ENCODE measurements at places on chromosomes 11 and 22.

DNA sequence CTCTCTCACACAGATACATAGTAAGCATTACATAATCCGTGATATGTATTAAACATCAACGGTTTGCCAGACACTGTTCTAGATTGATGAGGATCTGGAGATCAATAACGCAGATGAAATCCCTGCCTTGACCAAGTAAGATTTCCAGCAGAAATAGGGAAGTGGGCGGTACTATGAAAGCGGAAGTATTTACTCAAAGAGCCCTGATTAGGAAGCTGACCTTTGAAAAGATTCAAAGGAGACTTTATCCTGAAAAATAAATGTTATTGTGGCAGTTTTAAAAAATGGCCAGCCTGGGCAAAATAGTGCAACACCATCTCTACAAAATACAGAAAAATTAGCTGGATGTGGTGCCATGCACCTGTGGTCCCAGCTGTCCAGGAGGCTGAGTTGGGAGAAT, 26.8 kb downstream of the GAB2 start:
- no peak for DNase-seq

- no peak for DNase-seq
These were observed 2.6 kb upstream of the RRM1 start for GRCh38 chr11:4092026-4092425.

- DNase-seq: no peak
These were observed 2.9 kb upstream of the LMO1 start for GRCh38 chr11:8266246-8267241.

DNA sequence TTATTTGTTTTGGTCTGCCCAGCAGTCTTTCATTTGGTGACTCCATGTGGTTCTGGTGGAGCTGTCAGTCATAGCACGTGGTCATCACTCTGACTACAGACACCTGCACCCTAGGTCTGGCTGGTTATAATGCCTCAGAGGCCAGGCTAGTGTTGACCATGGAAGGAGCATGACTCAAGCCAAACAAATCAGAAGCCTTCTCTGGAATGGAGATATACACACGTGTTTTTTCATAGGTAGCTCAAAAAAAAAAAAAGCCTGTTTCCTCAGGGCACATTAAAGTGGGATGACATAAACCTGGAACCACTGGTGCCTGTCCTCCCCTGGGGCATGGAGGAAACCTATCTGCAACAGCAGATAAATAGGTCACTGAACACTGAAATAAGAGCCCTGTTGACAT, 8.1 kb upstream of the PLAAT3 start:
- no peak for DNase-seq

- no peak for DNase-seq
These were observed 15.9 kb downstream of the MAP6 start for GRCh38 chr11:75652936-75653335.

- DNase-seq: no peak
These were observed 140.2 kb downstream of the SNX19 start for GRCh38 chr11:130776061-130776419.

DNA sequence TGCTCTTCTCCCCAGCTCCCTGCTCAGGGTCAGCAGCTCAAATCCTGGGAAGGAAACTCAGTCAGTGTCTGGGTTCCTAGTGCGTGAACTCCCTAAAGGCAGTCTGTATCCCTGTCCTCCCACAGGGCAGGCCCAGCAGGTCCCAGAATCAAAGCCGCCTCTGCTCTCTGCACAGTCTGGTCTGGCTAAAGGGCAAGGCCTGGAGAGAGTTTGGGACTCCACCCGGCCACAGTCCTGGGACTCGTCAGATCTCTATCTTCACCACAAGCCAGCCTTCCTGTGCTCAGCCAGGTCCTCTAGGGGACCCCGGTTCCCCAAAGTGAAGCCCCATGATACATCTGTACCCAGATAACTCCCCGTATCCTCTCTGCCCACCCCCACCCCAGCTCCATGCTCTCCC, 56.2 kb upstream of the CSNK2A3 start:
- DNase-seq: no peak

DNA sequence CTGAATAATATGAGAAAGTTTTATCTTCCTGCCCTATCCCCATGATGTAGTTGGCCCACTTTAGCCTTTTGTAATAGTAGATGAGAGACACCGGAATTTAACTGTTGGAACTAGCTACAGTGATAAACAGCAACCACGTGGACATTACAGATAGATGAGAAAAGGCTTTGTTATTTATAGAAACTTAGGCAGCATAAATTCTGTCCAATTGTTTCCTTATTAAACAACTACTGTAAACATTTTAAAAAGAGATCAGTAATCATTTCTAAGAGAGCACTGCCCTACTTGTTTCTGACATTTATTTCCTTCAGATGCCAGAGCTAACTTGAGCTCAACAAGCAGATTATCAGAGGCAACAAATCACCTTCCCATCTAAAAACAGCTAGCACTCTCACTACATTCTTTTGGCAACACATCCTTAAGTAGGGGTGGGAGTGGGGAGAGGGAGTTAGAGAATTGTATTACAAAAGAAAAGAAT, 63.1 kb downstream of the SOX6 start:
- DNase-seq: no peak

- no peak for DNase-seq
These were observed 41.8 kb upstream of the AMPD3 start for GRCh38 chr11:10413268-10413667.

GRCh38 chr22:29860006-29860766, 22.1 kb upstream of the ASCC2 start:
- DNase-seq: no peak

GRCh38 chr11:93543292-93543977, at the start of gene SMCO4:
TSS of gene SMCO4 (minus strand) at chr11:93543391. CDS start at chr11:93479189, 64,202 bp downstream.
- DNase-seq: peak; percentile 61

- no peak for DNase-seq
These were observed 458.4 kb downstream of the MIAT start for GRCh38 chr22:27115816-27116256.

DNA sequence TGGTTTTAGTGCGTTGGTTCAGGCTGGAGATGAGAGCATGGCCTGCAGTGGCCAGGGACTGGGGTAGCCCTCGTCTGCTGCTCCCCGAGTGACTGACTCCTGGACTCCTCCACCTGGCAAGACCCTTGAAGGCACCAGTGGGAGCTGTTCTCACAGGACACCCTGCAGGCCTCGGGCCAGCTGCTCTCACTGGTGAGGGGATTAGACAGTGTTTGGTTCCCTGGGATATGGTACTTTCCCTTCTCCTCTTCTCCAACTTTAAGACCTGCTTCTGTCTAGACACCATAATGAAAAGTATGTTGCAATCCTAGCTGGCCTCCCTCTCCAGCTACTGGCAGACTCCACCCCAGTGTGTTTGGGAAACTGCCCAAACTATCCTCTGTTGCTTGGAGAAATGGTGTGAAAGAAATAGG, 168.8 kb upstream of the CADM1 start:
- peak; percentile 59 for DNase-seq

DNA sequence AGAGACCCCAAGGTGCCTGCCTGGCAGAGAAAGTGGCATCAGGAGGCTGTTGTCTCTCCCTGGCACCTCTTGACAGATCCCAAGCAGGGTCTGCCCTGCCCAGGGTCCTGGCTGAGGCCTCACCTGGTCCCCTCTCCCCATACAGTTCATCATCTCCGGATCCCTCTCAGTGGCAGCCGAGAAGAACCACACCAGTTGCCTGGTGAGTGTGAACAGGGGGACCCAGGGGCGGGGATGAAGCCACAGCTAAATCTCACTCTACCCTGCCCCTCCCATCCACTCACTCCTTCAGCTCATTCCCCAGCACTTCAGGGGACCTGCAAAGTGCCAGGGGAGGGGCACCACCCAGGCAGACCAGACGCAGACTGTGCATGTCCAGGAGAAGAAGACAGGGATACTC, 14.0 kb upstream of the MS4A10 start:
- DNase-seq: no peak

DNA sequence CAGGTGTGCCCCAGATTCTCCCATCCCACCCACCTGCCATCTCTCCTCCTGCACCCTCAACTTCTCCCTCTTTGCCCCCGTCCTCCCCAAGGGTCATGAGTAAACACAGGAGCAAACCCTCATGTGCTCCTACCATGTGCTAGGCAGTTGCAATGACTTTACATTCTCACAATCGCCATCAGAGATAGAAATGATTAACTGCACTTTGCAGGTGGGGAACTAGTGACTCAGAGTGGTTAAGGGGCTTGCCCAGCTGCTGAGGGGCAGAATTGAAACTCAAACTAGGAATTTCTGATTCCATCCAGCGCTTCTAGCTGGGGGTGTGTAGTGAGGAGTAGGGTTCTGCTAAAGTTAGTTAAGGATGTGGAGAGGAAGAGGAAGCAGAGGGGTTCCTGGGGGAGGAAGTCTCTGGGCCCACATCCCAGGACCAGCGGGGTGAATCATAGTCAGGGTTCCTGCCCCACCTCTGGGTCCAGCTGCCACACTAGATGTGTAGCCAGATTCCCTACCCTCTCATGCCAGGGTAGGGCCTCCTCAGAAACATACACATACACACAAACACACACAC, 16.0 kb upstream of the PRG2 start:
- peak; percentile 13 for DNase-seq

DNA sequence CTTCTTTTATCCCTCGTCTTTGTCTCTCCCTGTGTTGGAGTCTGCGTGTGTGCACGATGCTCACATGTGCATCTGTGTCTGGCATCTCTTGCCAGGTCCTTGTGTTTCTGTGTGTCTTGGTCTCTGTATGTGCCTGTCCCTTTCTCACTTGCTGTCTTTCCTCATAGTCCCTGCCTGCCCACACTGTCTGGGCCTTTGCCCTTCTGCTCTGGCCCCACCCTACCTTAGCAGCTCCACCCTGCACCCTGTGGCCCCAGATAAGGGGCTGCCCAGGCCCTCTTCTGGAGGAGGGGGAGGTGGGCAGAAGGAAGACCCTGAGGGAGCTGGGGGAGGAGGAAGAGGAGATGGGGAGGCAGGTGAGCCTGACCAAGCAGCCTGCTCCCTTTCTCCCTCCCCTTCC, 2.8 kb downstream of the EHBP1L1 start:
- no peak for DNase-seq

Measured in tibial nerve (tissue), 4 donors.